Hippocampal formation (tissue), 2 donors: ENCODE measurements at places on chromosomes 6 and 20.

DNA sequence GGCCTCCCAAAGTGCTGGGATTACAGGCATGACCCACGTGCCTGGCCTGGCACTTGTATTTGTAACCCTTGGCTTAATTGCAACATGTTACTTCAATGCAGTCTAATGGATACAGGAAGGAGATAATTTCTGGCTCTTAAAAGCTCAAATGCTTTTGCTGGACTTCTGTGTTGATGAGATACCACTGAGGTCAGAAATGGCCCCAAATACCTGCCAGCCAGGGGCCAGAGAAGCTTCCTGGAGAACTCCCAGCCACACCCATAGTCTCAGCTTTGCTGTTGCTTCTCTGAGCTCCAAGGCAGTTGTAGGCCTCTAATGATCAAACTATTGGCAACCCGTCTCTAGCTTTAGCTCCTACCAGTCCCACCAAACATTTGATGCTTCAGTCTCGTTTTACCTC lies 14.2 kb upstream of the ZNFX1 start:
- no peak for DNase-seq

DNA sequence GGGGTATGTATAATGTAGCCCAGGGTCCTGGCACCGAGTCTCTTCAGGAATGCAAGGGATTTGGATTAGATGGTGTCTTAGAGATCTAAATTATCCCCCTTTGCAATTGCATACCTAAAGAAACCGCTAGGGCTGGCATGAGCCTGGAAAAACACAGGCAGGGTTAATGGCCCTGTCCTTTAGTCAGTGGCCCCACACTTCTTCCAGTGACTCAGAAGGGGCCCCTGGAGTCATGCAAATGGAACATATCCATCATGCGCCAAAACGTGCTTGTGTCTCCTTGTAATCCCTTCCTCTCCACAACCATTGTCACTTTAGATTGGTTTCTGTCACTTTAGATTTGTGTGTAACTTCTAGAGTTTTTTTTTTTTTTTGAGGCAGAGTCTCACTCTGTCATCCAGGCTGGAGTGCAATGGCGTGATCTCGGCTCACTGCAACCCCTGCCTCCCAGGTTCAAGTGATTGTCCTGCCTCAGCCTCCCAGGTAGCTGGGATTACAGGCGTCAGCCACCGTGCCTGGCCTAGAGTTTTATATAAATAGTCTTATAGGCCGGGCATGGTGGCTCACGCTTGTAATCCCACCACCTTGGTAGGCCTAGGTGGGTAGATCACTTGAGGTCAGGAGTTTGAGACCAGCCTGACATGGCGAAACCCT lies 8.7 kb upstream of the MYBL2 start:
- DNase-seq = no peak

DNA sequence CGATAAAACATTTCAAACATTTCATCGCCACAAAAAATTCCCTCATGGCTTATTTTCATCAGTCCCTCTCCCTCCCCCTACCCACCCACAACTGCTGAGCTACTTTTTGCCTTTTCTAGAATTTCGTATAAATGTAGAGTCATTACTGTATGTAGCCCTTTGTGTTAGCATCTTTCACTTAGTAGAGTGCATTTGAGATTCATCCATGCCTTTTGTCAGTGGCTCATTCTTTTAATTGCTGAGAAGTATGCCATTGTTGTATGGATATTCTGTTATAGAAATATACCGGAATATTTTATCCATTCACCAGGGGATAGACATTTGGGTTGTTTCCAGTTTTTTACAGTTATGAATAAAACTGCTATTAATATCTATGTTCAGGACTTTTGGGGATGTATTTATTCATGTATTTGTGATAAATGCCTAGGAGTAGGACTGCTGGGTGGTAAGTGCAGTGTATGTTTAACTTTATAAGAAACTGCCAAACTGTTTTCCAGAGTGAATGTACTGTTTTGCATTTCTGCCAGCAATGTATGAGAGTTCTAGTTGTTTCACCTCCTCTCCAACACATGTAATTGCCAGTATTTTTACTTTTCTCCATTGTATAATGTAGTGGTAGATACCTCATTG lies 50.4 kb downstream of the FOXO3 start:
- DNase-seq = no peak

DNA sequence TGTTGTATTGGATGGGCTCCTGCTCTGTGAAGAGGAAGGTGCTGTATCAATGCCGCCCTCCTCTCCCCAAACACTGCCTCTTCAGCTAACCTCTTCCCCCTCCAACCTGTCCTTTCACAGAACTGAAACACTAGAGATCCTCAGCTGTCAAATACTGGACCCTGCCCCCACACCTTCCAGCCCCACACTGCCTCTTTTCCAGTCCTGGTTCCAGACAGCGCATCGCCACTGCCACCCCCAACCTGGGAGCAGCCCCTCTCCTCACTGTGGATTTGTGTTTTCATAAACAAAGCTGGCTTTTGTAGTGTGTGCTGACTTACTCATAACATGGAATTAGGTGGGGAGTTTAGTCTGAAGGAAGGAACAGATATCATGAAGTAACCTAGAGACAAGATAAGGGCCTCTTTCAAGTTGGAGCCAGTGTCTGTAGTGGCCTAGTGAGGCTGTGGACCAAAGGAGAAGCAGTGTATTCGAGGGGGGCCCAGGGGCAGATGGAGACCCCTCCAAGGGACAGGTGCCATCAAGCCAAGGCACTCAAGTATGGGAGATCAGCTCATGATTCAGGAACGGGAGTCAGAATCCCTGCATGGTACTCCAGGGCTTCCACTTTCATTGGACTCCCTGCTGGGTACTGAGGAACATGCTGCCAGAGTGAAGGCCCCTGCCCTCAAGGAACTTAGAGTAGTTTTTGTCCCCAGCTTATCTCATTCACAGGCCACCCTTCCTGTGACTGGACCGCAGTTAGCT lies 2.1 kb downstream of the SCUBE3 start:
- no peak for DNase-seq

DNA sequence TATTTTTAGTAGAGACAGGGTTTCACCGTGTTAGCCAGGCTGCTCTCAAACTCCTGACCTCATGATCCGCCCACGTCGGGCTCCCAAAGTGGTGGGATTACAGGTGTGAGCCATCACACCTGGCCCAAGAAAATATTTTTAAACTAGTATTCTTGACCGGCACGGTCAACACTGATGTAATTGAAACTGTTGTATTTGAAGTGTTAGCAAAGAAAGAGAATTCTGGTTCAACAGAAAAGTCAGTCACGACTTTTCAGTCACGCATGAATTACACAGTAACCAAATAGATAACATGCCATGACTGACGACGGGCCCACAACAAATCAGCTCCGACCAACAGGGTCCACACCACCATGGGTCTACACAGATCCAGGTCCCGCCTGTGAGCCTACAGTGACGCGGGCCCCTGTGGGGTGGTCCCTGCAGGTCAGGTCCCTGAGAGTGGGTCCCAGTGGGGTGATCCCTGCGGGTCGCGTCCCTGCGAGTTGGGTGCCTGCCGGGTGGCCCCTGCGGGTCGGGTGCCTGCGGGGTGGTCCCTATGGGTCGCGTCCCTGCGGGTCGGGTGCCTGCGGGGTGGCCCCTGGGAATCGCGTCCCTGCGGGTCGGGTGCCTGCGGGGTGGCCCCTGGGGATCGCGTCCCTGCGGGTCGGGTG lies 1.0 kb downstream of the GMEB2 start:
- DNase-seq = no peak

DNA sequence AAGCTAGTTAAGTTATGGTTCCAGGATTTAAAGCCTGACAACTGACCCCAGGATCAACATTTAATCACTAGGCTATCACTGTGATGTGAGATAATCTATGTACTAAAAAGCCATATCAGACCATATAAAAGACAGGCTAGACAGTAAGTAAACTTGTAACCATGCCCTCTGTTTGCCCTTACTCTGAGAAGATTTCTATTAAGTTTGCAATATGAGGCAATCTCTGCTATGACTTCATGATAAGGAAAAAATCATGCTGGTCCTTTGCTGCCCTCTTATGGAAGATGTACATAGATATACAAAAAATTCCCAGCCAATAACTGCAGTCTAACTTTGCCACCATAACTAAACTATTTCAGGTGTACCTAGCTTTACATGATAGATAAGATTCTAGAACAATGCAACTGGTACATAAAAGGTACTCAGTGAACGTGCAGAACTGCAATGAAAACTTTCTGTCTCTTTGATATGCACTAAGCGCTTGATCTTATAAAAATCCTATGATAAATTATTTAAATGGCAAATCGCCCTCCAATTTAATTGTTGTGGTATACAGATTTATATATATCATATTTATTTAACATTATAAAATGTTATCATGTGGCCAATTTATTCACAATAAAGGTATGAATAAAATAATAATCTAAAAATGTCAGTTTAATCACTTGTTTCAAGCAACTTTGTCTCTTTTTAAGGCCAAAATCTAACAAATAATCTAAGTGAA lies 70.5 kb downstream of the FAM217A start:
- DNase-seq = peak; percentile 42

- no peak for DNase-seq
Measured at GRCh38 chr20:58233393-58233792, 4.9 kb upstream of the ANKRD60 start.

- DNase-seq = no peak
Measured at GRCh38 chr6:921400-921799, 228.5 kb upstream of the EXOC2 start.

DNA sequence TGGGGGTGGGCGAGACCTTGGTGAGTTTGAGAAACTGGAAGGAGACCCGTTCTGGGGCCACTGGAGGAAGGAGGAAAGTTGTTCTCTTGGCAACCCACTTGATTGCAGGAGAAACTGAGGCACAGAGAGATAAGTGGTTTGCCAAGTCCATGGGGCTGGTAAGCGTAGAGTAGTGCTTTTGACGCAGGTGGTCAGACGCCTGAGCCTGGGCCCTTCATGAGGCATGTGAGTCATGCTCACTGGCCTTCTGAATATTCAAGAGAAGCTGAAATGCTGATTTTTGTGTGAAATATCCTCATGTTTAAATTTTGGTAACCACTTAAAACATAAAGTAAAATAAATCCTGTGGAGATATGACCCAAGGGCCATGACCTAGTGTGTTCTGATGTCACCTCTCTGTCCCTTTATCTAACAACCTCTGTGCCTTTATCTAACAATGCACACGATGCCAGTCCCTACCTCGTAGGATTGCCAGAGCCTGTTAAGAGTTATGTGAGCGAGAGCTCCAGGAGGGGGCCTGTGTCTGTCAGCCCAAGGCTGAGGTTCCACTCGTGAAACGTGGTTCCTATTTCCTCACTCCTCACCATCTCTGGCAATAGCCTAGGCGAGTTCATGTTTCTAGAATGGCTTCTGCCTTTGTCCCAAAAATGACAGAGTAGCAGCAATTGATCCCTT lies 32.8 kb upstream of the PMEPA1 start:
- DNase-seq = no peak

DNA sequence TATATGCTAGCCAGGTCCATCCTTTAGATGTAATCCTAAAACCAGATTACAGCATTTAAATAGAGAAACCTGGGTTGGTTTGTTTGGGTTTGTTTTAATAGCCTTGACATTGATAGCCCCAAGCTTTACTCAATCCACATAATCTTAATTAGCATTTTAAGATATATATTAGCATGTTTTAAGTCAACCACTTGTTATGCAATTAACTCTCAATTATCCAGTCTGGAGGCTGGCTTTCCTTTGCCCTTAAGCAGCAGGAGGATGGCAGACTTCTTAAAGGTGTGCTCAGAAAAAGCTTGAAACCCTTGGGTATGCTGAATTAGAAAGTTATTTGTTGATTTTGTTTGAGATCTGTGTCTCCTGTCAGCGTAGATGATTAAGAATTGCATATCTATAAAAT lies 46.3 kb upstream of the SMIM28 start:
- no peak for DNase-seq

GRCh38 chr6:167506443-167507301 lies 181.8 kb downstream of the TTLL2 start:
- no peak for DNase-seq

- peak; percentile 22 for DNase-seq
Measured at GRCh38 chr6:148242180-148242579, 100.5 kb upstream of the SASH1 start.

DNA sequence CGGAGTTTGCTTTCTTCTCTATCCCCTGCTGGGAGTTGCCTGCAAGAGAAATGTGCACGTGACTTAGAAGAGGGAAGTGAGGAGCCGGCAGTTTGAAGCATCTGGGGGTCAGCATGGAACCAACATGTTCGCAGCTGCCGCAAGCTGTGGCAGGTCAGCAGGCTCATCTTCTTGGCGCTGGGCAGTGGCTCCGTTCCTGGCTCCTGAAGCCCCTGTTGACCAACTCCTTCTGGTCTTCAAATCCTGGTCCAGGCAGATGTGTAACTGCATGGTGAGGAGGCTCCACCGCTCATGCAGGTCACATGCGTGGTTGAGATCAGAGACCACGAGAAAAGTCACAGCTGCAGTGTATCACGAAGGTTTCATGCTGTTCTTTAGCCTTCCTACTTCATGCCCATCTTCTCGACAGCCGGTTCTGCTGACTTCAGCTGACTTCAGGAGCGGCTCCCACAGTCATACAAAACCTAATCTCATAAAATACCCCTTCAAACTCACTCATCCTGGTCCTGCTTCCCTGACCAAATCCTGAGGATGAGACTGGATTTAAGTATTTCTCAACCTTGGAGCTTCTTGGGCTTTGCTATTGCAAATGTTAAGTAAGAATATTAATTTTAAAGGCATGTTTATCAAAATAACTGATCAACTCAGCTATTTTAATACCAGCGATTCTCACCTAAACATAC lies 44.9 kb upstream of the BCAS1 start:
- no peak for DNase-seq

- DNase-seq = no peak
Measured at GRCh38 chr6:88916615-88917208, 46.7 kb downstream of the RNGTT start.

DNA sequence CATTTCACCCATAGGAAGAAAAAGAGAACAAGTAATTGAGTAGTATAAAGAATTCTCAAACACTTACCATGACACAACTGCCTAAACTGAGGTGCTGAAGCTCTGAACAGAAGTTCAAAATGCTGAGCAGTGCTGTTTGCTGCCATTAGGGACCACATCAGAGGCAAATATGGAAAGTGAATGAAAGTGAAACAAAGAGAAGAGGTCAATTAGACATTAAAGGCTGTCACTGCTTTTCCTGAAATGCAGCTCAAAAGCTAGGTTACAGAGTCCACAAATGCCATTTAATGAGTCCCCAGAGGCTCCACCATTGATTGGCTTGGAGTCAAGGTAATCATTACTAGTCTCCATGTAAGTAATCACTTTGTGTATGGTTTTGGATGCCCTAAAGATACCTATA lies 46.1 kb downstream of the POU3F2 start:
- DNase-seq = no peak

- no peak for DNase-seq
Measured at GRCh38 chr20:50487397-50487796, 22.8 kb upstream of the PTPN1 start.

- DNase-seq = no peak
Measured at GRCh38 chr20:53800418-53800817, 206.8 kb upstream of the ZNF217 start.

DNA sequence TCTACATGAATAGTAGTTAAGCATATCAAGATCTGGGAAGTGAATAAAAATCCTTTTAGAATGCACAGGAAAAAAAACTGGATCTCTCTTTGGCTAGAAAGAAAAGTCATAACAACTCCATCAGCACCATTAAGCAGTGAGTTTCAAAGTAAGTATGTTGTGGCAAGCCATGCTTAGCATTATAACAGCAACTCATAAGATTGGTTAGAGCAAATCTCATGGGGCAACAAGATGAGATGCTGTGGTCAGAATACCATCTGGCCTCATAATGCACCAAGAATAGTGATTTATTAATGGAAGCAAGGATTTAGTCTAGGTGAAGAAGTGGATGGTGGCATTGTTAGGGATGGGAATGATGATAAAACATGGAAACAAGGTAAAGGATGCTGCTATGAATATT lies 159.4 kb downstream of the PHF3 start:
- no peak for DNase-seq
